ENCODE measurements at places on chromosomes 6 and 20.

GRCh38 chr20:10271494-10272219 is 53.0 kb downstream of the SNAP25 start:
- no peak for DNase-seq

- DNase-seq = no peak
Observed at GRCh38 chr20:43123180-43123579, 66.5 kb downstream of the PTPRT start.

- DNase-seq = no peak
Observed at GRCh38 chr6:43970913-43971775, 156.1 kb downstream of the MRPL14 start.

DNA sequence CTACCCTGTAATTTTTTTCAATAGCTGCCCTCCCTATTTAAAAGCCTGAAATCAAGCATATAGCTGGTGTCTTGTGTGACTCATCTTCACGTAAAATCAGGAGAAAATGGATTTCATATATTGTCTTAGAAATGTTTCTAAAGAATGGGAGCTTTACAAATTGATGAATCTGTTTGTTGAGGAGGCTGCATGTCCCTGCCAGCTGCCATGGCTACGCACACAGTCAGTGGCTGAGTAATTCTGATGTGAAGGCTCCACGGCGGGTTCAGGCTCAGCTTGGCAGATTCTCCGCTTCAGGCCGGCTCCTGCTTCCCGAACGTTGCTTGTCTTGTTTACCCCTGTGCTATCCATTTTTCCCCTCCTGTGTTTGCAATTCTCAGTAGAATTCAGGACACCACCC is 82.8 kb downstream of the CCDC170 start:
- no peak for DNase-seq

- no peak for DNase-seq
Observed at GRCh38 chr20:32970973-32971300, 33.3 kb downstream of the SUN5 start.

- DNase-seq = no peak
Observed at GRCh38 chr6:147710890-147711289, 202.4 kb downstream of the SAMD5 start.

DNA sequence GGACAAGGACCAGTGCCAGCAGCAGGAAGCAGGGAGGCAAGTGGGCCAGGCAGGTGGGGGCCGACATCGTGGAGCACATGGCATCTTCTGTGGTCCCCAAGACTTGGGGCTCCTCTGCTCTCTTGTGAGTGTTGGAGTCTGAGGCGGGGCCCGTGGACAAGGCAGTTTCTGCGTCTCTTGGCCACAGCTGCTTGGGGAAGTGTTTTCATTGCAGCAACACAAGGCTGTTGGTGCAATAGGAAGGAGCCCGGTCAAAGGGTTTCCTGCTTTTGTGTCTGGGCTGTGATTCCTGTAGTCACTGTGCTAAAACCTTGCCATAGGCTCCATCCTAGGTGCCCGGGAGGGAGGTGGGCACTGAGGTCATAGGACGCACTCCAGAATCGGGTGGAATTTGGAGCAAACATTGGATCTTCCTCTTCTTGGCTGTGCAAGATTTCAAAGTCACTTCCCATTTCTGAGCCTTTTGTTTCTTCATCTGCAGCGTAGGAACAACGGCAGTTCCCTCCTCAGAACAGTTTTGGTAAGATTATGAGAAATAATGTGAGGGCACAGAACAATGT is at the start of gene SIRPB2:
Gene SIRPB2, minus strand, starts transcription at position 140 of the 560 bp plus-strand sequence. Its CDS starts 61 bp downstream, at position 79.
- DNase-seq = no peak

GRCh38 chr6:34080357-34080756 is 65.5 kb downstream of the GRM4 start:
- DNase-seq = no peak

GRCh38 chr6:43376551-43376981 is 7.1 kb upstream of the ZNF318 start:
- DNase-seq = no peak

GRCh38 chr20:33790566-33790965 is 20.6 kb upstream of the CHMP4B start:
- no peak for DNase-seq

- no peak for DNase-seq
Observed at GRCh38 chr20:3757268-3757667, 10.3 kb downstream of the ADISSP start.

Data from left kidney (tissue), 8 donors.